ENCODE measurements at places on chromosomes 7 and 10.

DNA sequence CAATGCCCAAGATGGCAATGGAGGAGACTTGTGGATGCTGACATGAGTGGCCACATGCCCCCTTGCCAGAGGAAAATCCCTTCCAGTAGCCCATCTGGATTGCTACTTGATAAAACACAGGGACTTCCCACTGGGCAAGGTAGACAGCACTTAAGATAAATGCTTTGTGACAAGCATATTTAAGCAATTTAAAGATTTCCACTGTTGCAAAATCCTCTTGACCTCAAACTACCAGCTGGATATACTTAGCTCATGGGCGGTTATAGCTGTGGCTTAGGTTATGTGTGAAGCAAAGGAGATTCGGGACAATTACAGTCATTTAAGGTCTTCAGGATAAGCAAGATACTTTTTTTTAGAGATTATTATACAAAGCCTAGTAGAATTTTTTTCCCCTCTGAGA, 238.1 kb downstream of the BMPER start:
- ATAC-seq = peak; percentile 88

GRCh38 chr10:95429639-95430038, 131.5 kb downstream of the SORBS1 start:
- ATAC-seq = no peak

- ATAC-seq = peak; percentile 20
Observed at GRCh38 chr10:102150970-102151773, 1.0 kb upstream of the NOLC1 start.

DNA sequence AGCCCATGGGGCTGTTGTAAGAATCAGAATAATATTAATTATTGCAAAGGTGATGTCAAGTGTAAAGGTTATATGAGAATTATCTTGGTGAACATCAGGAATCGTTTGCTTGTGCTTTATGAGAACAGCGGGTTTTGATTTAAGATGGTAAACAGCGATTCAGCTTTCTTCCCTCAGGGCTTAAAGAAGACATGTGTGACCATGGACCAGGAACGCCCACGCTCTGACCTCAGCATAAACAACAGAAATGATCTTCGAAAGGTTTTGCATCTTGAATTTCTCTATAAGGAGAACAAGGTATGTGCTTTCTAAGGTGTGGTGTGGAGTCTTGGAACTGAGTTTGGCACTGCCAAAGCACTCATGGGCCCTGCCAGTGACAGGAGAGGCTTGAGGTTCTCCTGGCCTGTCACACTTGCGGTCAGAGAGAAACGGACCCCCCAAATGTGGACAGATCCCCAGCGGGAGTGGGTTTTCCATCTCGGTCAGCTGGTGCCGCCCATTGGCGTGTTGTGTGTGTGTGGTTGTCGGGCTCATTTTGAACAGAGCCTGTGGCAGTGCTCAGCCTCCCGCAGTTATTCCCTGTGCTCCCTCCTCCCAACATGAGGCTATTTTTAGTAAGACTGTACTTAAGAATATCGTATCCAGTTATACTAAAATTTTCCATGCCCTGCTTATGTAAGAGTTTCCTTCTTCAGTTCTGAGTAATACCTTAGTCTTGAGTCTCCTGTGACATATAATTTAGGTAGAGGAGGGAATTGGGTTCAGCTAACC, 7.2 kb downstream of the MINDY4 start:
- ATAC-seq = peak; percentile 48

GRCh38 chr7:3461923-3462322, 160.9 kb downstream of the SDK1 start:
- ATAC-seq = no peak

DNA sequence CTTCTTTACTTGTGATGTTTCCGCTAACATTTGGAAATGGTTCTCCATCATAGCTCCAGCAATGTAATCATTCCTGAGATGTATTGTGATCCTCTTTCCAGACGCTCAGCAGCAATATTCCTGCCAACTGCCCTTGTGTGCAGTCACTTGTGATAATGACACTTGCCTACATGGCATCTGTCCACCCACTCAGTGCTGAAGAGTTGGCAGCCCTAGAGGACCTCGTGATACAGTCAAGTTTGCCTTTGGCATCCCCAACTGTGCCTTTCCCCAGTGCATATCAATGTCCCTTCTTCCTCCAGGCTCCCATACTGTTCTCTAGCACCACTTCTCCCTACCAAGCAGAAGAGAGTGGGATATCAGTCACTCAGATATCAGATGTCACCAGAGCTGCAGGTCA, 64.9 kb downstream of the MYOF start:
- ATAC-seq = no peak

- peak; percentile 87 for ATAC-seq
Observed at GRCh38 chr10:52004342-52004949, 305.1 kb upstream of the CSTF2T start.

GRCh38 chr10:18308600-18308999, 168.4 kb downstream of the CACNB2 start:
- ATAC-seq = no peak

- no peak for ATAC-seq
Observed at GRCh38 chr10:73877533-73878160, 3.3 kb upstream of the CAMK2G start.

GRCh38 chr7:157791261-157791660, 454.5 kb downstream of the DNAJB6 start:
- no peak for ATAC-seq

- no peak for ATAC-seq
Observed at GRCh38 chr10:128865436-128866195, 601.4 kb upstream of the MGMT start.

- ATAC-seq = no peak
Observed at GRCh38 chr7:28908775-28909174, 49.4 kb downstream of the TRIL start.

DNA sequence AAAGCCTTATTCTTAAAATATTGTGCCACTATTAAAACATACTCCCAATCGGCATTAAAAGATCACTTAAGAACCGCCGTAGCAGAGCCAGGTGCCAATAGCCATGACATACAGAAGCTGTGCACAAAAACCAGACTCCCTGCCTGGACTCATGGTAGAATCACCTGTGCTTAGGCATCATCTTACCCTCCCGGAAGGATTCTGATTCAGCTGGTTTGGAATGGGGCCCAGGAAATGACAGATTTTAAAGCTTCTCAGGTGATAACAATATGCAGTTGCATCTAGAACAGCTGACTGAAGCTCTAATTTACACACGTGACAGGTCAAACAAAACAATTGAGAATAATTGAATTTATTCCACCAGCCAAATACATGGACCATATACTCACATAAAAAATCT, 10.7 kb downstream of the A1CF start:
- ATAC-seq = no peak

DNA sequence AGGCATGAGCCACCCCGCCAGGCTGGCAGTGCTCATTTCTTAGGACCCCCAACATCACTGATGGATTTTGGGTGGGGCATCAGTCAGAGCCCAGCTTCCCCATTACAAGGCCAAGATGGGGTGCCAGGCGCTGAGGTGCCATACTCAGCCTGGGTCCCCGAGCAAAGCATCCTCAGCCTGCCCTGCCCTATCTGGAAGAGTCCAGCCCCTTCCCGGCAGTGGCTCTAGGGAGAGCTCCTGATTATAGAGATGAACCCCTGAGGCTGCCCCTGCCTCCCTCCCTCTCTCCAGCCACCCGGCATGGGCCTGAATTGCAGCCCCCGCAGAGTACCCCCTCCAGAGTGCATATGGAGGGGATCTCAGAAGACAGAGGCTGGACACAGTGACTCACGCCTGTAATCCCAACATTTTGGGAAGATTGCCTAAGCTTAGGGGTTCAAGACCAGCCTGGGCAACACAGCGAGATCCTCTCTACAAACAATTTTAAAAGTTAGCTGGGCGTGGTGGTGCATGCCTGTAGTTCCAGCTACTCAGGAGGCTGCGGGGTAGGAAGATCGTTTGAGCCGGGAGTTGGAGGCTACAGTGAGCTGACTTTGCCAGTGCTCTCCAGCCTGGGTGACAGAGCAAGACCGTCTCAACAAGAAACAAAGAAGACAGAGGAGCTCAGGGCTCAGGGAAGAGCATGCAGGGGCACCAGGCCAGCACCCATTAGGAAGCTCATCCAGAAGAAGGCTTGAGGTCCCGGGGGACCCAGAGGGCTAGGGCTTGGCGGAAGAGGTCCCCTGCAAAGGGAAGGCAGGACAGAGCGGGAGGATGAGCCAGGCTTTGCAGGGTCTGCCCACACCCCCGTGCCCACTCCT, 13.3 kb downstream of the LAT2 start:
- peak; percentile 5 for ATAC-seq

DNA sequence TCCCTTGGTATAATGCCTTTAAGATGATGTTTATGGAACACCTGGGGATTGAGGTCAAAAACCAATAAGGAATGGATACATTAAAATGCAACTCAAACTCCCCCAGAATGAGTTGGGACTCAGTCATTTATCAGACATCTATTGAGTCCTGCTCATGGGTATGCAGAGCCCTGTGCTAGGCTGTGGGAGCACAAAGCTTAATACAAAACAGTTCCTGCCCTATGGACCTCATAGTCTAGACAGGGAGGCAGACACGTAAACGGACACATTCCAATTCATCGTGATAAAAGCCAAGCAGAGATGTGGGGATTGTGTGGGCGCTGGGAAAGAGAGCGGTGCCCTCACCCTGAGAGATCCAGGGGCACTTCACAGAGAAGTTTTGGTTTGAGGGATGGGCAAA, 181.7 kb downstream of the PTEN start:
- no peak for ATAC-seq

DNA sequence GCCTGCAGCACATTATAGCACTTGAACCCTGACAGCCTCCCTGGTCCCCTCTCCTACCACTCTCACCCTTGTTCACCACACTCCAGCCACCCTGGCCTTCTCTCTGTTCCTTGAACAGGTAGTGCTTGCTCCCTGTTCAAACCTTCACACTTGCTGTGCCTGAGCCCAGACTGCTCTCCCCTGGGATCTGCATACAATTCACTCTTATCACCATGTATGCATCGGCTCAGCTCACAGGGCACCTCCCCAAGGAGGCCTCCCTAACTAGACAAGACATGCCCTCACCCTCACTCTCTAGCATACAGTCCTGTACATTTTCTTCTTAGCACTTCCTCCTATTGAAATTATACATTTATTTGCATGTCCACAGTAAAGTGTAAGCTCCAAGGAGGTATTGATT, 59.3 kb downstream of the FAM13C start:
- ATAC-seq = no peak

- ATAC-seq = peak; percentile 58
Observed at GRCh38 chr10:98340261-98340939, 72.4 kb upstream of the LOXL4 start.

- ATAC-seq = no peak
Observed at GRCh38 chr10:133278577-133279265, 2.1 kb upstream of the ADAM8 start.

GRCh38 chr7:19107356-19108146, 9.9 kb downstream of the TWIST1 start:
- ATAC-seq = peak; percentile 29

DNA sequence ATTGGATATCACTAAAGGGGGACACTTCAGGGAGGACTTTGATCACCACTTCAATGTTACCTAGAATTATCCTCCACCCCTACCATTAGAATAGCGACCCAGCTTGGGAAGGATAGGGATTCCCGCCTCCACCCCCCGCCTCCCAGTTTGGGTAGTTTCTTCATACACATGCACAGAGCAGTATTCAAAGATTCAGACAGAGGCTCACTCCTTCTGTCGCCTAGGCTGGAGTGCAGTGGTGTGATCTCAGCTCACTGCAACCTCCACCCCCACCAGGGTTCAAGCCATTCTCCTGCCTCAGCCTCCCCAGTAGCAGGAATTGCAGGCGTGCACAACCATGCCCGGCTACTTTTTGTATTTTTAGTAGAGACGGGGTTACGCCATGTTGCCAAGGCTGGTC, 1166.1 kb downstream of the TYW1 start:
- no peak for ATAC-seq

DNA sequence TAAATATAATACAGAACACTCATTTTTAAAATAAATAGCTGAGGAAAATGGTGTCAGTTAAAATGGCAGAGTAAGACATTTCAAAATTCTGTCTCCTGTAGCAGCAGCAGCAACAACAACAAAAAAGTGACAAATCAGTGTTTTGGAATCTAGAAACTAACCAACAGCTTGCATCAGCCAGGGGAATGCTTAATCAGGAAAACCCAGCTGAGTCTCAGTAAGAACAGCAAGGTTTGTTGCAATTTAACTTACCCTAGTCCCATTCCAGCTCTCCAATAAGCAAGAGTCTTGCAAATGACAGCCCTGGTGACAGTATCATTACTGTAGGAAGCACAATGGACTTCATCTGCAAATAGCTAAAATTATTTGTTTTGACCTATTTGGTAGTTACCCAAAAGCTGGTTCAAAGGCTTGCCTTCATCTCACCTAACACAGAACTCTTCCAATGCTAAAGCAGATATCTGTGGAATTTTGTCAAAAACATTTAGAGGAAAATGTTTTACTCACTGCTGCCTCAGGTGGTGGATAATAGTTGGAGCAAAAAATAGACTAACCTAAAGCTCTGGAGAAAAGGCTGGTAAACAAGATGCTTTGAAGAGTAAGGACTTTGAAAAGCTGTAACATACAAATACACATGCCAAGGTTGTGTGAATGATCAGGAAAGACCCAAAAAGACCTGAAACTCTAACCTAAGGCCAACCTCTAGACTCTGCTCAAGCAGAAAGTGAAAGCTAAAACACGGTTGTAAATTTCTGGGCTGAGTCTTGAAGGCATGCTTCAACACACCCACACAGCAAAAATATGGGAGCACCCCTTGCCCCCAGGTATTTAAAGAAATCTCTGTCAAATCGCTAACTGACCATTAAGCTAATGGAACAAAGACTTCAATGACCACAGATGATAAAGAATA, 9.9 kb upstream of the ARHGAP22 start:
- 0 out of 3 replicates have a peak, but pooled peaks have one; percentile 31 for ATAC-seq

- ATAC-seq = no peak
Observed at GRCh38 chr10:129042776-129043595, 424.1 kb upstream of the MGMT start.

DNA sequence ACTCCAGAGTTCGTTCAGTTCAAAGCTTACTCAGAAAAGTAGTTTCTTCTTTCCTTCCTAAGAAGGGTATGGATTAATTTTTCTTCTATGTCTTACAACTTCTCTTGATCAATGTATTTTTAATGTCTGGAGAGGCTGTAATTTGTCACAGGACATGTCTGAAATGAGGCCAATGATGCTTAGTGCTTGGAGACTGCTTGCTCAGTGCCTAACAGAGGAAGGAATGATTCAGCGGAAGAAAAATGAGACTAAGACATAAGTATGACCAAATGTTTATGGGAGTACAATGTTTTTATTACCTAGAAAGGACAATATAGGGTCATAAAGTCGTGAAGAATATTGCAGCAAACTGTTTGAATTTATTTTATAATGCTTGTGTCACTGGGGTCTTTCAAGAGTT, 43.3 kb downstream of the GPR37 start:
- ATAC-seq = no peak

Measured in SK-N-SH treated with all-trans-retinoic acid at 6 μM for 48 hours (cell line).